Left lung (tissue), 14 donors: ENCODE measurements at places on chromosomes 2 and 18. TPM values are rescaled to one million over a fixed set of nuclear protein-coding genes. Genes with fewer than 3 reads are reported as not detected.

- no peaks in the 10 kb centered on the region for H3K27me3 ChIP-seq
- DNase-seq, result no peak
- no peaks in the 10 kb centered on the region for H3K36me3 ChIP-seq
- H3K4me3 ChIP-seq, result no peak overlapping the region
- no peaks in the 10 kb centered on the region for H3K4me1 ChIP-seq
- H3K27ac ChIP-seq, result no peak overlapping the region
These were observed 57.4 kb downstream of the SLC66A3 start for GRCh38 chr2:11212645-11213044.

DNA sequence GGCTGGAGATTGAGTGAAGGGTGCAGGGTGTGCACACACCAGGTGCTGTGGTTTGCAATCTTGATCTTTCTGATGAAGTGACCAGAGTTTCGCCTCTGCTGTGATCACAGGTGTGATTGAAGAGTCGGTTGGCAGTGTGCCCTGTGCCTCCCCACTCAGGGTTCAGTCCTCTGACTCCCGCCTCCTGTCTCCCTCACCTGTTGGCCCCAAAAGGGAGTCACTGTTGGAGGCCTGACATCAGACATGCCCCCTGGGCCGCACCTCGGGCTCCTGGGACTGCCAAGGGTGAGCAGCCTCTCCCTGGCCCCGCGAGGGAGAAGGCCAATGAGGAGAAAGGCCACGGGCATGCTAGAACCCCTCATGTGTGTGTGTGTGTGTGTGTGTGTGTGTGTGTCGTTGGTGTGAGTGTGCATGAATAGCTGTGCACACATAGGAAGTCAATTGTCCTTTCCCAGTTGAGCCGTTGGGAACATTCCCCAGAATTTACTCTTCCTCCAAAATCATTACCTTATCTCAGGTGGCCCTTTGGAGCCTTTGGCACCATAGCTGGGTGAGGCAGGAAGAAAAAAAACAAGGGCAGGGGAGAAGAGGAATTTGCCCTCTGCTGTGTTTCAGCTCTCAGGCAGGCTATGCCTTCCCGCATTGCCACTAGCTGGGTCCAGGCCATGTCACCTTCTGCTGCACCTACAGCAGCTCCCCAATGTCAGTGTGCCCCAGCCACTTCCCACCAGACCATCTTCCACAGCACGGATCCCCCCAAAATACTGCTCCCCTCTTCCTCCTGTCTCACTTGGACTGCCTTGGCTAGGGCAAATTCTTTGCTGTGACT, 78.1 kb upstream of the LAPTM4A start:
- DNase-seq, result no peak
- H3K27ac ChIP-seq, result no peak overlapping the region
- H3K4me3 ChIP-seq, result no peak overlapping the region
- H3K4me1 ChIP-seq, result no peaks in the 10 kb centered on the region
- H3K36me3 ChIP-seq, result no peaks in the 10 kb centered on the region

DNA sequence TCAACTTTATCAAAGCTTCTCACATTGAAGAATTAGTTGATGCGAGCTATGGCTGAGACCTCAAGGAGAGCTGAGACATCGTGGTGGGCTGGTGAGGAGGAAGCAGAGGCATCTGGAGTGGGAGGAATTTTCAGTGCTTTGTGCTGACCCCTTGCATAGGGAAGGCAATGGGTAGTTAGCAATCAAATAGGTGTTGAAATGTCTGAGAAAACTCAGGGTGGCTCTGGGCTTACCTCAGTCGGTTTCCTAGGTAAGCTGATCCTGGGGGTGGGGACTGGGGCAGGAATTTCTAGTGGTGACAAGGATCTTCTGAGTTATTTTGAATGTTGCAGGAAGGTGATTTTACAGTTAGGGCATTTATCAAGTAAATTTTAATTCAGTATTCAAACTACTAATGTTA, 20.7 kb upstream of the DPP10 start:
- H3K36me3 ChIP-seq, result no peaks in the 10 kb centered on the region
- H3K4me3 ChIP-seq, result no peak overlapping the region
- DNase-seq, result no peak
- H3K27me3 ChIP-seq, result no peaks in the 10 kb centered on the region
- H3K4me1 ChIP-seq, result no peaks in the 10 kb centered on the region
- H3K27ac ChIP-seq, result no peak overlapping the region

The GAD1 gene
- total RNA-seq, result not detected

GRCh38 chr2:222637067-222637466, 18.8 kb downstream of the FARSB start:
- H3K4me1 ChIP-seq, result no peaks in the 10 kb centered on the region
- DNase-seq, result no peak
- no peak overlapping the region for H3K27ac ChIP-seq
- peaks cover 76% of the 10 kb centered on the region for H3K36me3 ChIP-seq
- no peaks in the 10 kb centered on the region for H3K27me3 ChIP-seq

- no peak overlapping the region for H3K27ac ChIP-seq
- H3K27me3 ChIP-seq, result no peaks in the 10 kb centered on the region
- no peaks in the 10 kb centered on the region for H3K36me3 ChIP-seq
- no peak for DNase-seq
- no peaks in the 10 kb centered on the region for H3K4me1 ChIP-seq
These were observed 113.4 kb upstream of the GLI2 start for GRCh38 chr2:120622159-120622869.

The FER1L5 gene
- 0.35 TPM for total RNA-seq

The CHST10 gene
- 11.9 TPM for total RNA-seq

The BARD1 gene
- total RNA-seq, result 14.4 TPM

- no peak overlapping the region for H3K4me3 ChIP-seq
- H3K36me3 ChIP-seq, result no peaks in the 10 kb centered on the region
- DNase-seq, result no peak
- H3K27me3 ChIP-seq, result no peaks in the 10 kb centered on the region
- H3K4me1 ChIP-seq, result peaks cover 11% of the 10 kb centered on the region
These were observed 186.5 kb upstream of the RASGRP3 start for GRCh38 chr2:33289961-33290360.
